ENCODE measurements at places on chromosomes 4 and X. TPM values are rescaled to one million over a fixed set of nuclear protein-coding genes. Genes with fewer than 3 reads are reported as not detected.

DNA sequence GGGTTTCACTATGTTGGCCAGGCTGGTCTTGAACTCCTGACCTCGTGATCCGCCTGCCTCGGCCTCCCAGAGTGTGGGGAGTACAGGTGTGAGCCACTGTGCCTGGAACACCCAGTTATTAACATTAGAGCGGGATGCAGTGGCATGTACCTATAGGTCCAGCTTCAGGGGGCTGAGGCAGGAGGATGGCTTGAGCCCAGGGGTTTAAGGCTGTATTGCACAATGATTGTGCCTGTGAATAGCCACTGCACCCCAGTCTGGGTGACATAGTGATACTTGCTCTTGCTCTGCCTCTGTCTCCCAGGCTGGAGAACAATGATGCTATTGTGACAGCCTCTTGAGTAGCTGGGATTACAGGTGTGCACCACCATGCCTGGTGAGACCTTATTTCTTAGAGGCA lies 39.8 kb downstream of the FAM193A start:
- no peak for DNase-seq

GRCh38 chr4:94551643-94552564 lies 100.2 kb downstream of the PDLIM5 start:
- no peak for DNase-seq

DNA sequence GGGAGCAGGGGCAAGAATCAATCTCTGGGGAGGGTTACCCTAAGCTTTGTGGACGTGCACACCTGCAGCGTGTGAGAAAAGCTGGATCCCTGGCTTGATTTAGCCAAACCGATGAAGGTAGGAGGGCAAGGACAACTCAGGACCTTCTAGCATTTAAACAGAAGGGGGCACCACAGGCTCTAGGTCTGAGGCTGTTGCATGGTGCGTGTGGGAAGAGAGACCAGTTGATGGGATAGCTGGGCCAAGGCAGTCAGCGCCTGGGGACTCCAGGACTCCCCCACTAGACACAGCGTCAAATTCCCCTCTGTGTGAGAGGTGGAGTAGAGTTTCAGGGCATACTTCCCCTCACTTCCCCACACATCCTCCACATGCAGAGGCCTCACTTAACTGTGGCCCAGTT lies 4.3 kb downstream of the GABRQ start:
- no peak for DNase-seq

The GABRG1 gene
- total RNA-seq = not detected

DNA sequence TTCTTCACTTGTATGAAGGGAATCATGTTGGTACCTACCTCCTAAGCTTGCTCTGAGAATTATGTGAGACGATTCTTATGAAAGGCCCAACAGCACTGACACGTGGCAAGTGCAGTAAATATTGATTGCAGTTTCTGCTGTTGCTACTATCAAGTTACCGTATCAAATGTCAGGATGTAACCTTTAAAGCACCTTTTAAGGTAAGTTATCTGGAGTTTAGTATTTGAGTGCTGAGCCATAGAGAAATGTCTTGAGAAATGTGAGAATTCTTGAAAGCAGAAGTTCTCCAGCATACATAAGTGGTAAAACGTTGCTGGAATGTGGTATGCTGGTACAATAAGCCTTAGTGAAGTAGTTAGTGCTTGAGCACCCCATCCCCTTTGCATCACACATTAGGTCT lies 90.4 kb downstream of the PHOX2B start:
- no peak for DNase-seq

DNA sequence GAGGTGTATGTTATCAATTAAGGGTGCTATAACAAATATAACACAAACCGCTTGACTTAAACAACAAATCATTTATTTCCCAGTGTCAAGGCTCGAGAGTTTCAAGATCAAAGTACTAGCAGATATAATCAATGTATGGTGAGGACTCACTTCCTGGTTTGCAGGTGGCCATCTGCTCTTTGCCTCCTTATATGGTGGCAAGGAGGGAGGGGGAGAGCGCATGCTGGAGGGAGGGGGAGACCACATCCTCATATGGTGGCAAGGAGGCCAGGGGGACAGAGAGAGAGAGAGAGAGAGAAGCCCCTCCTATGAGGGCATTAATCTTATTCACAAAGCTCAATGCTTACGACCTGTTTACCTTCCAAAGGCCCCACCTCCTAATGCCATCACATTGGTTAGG lies 372.3 kb upstream of the SPOCK3 start:
- DNase-seq = no peak

The TRPC3 gene
- 0.20 TPM for total RNA-seq

GRCh38 chrX:53723381-53723780 lies 36.9 kb upstream of the HUWE1 start:
- DNase-seq = no peak

All from chondrocyte (in vitro differentiated cells).